Right cardiac atrium (tissue), 5 donors: ENCODE measurements at places on chromosomes 12 and 14. TPM values are rescaled to one million over a fixed set of nuclear protein-coding genes. Genes with fewer than 3 reads are reported as not detected.

GRCh38 chr12:54337280-54337842 is 12.4 kb downstream of the COPZ1 start:
- DNase-seq, result no peak

Gene ENDOU
- total RNA-seq, result 0.28 TPM

- DNase-seq, result no peak
Measured at GRCh38 chr14:24784981-24785380, 151.0 kb upstream of the GZMB start.

GRCh38 chr12:87266305-87266704 is 762.9 kb downstream of the C12orf50 start:
- no peak for DNase-seq

- DNase-seq, result no peak
Measured at GRCh38 chr14:59316151-59316830, 127.8 kb downstream of the DAAM1 start.

Gene PRB2
- total RNA-seq, result not detected

- no peak for DNase-seq
Measured at GRCh38 chr14:105135700-105136395, 32.7 kb downstream of the JAG2 start.

Gene OVCH1
- 0.11 TPM for total RNA-seq

DNA sequence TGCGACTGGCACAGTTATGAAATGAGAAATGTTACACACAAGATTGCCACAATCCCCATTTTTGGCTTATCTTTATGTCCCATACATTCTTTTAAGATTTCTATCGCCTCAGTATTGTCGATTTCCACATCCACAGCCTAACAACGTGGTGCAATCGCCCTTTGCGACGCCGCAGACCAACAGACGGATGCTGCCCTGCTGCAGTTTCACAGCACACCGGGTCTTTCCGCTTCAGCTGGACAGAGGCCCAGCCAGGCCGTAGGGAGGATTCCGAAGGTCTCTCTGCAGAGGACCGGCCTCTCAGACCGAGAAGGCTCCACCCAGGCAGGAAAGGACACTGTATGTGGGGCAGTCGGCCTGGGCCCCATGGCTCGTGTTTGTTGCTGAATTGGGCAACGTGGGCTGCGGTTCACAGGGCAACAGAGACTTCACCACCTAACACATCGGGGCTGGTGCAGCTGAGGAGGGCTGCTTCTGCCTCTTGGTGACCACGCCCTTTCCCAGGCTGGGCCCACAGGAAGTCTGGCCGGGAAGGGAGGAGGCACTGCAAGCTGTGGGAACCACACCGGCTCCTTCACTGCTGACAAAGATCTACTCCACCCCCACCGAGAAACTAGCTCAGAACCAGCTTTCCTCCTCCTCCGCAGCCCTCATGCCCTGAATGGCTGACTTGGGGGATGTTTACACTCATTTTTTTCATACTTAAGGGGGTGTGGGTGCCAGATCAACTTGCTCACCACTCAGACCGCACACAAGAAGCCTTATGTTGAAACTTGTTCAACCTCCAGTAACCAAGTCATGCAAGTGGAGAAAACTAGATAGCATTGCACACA is 32.9 kb upstream of the MDM1 start:
- DNase-seq, result peak; percentile 95

- DNase-seq, result no peak
Measured at GRCh38 chr14:59185676-59186075, 2.8 kb upstream of the DAAM1 start.

Gene CD69
- 1.3 TPM for total RNA-seq

Gene ALX1
- not detected for total RNA-seq

Gene NEDD8
- 182 TPM for total RNA-seq
